Activated CD4-positive, alpha-beta T cell treated with anti-CD3 and anti-CD28 coated beads for 24 hours (primary cell): ENCODE measurements at places on chromosomes 12 and 14.

GRCh38 chr12:54608156-54608555 lies 19.7 kb upstream of the PPP1R1A start:
- no peak for DNase-seq

DNA sequence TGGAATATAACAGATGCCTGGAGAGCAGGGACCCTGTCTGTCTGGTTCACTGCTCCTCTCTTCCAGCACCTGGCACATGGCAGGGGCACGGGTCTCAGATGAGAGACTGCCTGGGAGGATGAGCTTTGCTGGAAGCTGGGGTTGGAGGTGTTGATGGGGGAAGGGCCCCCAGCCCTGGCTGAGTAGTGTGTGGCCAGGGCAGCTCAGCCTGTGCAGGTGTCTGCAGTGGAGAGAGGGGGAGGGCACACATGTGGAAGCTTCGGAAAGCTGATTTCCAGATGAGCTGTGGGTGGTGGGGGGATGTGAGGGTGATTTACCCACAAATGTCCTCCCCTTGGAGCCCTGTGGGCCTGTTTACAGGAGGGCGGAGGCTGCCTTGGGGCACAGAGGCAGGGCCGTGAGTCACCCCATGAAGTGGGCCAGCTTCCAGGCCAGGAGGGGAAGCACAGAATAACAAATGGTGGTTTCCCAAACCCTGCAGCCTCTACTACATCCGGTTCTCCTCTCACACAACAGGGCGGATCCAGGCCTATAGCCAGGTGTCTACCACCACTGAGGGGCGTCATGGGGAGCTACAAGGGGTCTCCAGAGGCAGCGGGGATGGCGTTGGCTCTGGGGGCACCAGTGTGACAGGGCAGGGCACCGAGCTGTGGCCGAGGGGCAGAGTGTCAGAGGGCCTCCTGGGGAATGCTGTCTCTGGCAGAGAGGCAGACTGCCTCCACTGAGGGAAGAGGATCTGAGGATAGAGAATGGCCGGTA lies 11.0 kb downstream of the KRT7 start:
- DNase-seq = peak; percentile 31

DNA sequence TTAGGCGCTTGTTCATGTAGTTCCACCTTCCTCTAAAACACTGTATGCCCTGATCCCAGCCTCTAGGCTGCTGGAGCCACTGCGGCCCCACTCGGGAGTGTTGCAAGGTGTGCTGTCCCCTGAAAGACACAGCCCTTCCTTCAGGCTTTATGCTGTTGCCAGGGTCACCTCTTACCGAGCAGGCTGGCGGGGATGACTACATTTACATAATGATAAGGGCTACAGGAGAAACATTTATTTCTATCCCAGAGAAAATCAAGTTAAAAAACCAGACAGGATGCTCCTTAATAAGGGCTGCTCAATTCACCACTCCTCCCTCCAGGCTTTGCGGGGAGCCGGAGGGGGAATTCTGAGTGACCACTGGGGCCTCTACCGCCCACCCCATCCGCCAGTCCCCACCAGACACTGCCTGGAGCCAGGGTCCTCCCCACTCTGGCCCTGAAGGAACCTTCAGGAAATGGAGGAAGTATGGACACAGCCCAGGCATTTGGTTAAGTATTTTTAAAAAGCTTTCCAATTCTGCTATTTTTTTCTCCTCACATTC lies 200.6 kb downstream of the TTC7B start:
- no peak for DNase-seq

GRCh38 chr14:50265029-50265428 lies 33.7 kb upstream of the SOS2 start:
- DNase-seq = no peak

DNA sequence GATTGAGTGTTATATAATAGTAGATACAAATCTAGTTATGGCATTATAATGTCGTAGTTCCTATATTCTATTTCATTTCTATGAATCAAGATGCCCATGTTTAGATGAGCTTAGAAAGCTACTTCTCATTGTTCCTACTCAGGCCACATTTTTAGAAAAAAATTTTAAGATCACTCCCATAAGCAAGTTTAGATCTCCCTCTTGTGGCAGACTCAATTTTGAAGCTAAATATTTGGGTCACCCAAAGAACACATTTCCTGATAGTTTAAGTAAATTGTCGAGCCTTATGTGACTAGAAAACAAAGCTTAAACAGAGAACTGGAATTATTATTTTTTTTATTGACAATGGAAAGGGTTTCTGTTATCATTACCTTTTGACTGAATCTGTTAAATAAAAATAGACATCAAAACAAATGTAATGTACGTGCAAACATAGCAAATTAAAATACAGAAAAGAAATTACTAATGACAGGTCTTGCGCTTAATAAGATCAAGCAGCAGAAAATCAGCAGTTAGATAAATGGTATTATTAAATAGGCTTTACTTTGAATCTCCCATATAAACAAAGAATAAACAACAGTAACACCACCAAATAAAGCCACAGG lies 180.2 kb downstream of the ACSS3 start:
- no peak for DNase-seq

DNA sequence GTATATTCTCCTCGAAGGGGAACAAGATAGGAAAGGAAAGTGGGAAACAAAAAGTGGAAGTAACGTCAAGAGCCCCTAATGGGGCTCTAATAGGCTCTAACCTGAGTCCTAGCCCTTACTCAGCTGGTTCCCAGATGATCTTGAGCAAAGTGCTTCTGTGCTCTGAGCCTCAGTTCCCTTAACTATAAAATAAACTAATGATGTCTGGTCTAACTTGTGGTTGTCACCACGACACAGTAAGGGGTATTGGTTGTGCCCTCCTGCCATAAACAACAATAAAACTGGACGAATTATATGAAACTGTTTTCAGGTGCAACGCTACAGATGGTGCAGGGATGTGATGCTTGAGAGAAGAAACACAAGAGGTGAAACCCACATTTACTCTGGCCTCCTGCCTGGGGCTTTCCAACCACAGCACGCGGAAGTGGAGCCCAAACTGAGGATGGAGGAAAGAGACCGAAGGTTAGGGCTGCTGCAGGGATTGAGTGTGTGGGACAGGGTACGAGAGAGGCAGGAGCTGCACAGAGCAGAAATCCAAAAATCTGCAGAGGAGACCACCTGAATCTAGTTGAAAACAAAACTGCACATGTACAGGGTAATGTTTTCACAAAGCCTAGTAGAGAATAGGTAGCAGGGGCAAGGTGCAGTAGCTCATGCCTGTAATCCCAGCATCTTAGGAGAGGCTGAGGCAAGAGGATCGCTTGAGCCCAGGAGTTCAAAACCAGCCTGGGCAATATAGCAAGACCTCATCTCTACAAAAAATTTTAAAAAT lies 45.6 kb upstream of the BCL2L14 start:
- no peak for DNase-seq

DNA sequence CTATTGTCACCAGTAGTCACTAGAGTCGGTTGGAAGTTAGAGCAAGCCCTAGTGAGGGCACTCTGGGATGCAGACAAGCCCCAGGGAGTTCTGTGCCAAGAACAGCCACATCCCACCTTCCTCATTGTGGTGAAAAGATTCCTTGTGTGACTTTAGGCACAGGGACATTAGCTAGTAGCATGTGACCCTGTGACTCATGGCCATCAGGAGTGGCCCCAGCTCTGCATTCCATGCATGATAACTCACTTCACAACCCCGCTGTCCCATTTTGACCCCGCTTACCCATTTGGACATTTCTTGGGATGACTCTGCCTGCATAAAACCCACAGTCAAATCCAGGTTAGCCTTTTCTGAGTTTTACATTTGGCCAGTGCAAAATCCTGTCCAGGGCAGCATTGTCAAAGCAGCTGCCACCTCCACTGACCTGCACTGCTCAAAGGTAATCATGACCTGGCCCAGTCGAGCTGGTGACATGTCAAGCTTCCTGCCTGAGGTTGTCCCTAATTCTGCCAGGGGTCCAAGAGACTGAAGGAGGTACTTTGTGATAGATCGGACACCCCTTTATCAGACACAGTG lies 430.5 kb downstream of the DPF3 start:
- no peak for DNase-seq
